ENCODE measurements at places on chromosomes 4 and X.
A peak's percentile ranks its signal among the peaks of the same experiment; 100 is the strongest.

- DNase-seq: no peak
Observed at GRCh38 chrX:2710041-2710840, 19.1 kb downstream of the CD99 start.

DNA sequence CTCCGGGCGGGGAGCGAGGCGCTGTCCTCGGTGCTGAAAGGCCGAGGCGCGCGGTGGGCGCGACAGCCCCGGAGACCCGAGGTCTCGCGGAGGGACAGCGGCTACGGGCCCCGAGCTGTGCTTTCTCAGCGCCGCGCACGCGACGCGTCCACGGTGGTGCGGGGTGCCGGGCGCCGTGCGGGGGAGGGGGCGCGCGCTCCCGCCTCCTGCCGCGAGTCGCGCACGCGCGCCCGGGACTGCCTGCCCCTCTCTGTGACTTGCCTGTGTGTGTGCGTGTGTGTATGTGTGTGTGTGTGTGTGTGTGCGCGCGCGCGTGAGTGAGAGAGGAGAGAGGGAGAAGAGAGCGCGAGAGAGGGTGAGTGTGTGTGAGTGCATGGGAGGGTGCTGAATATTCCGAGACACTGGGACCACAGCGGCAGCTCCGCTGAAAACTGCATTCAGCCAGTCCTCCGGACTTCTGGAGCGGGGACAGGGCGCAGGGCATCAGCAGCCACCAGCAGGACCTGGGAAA, at the start of gene GRIA2:
Gene GRIA2, plus strand, starts transcription at position 358 of the 511 bp plus-strand sequence. CDS start 315 bp downstream, outside the sequence.
- DNase-seq: peak; percentile 83

GRCh38 chr4:122671919-122672490, 51.1 kb upstream of the IL21 start:
- DNase-seq: no peak

DNA sequence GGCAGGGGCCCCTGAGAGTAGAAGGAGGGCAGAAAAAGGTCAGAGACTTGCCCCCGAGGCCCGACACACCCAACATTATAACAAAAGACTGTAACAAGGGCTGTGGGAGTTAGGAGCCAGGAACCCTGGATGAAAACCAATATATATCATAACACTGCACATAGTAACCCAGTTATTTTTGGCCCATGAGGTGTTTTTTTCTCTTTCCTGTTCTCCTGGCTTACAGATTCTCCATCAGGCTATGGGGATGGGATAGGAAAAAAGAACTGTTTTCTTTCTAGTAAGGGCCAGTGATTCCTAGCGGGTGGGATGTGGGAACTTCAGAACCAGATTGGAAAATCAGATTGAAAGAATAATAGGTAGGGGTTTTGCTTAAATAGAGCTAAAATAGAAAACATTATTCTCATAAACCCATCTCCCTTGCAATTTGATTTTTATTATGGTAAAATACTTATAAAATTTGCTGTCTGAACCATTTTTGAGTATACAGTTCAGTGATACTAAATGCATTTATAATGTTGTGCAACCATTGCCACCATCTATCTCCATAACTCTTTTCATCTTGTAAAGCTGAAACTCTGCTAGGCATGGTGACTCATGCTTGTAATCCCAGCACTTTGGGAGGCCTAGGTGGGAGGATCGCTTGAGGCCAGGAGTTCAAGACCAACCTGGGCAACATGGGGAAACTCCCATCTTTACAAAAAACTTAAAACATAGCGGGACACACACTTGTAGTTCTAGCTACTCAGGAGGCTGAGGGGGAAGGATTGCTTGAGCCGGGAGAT, 33.5 kb downstream of the SNX25 start:
- no peak for DNase-seq

DNA sequence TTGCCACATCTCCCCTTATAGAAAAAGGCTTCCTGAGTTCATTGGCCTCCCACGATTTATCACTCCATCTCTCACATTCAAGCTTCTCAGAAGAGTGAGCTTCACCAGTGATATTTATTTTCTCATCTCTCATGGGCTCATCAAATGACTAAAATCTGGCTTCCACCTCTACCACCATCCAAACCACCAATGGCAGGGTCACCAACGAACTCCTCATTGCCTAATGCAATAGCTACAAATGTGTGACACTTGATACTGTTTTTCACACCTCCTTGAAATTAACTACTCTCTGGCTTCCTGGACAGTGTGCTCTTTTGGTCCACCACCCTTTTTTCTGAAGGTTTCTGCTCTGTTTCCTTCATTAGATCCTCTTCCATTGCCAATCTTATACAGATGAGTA, 129.0 kb downstream of the SH2D1A start:
- no peak for DNase-seq

GRCh38 chr4:33724685-33725084, 2519.6 kb downstream of the ARAP2 start:
- no peak for DNase-seq

- no peak for DNase-seq
Observed at GRCh38 chr4:38130884-38131283, 170.7 kb downstream of the PTTG2 start.

GRCh38 chr4:7981738-7982394, 42.2 kb upstream of the AFAP1 start:
- no peak for DNase-seq

GRCh38 chr4:3386526-3386925, 55.2 kb upstream of the HGFAC start:
- peak; percentile 60 for DNase-seq

GRCh38 chrX:100650841-100651240, 6.8 kb downstream of the SRPX2 start:
- DNase-seq: no peak

GRCh38 chrX:109848461-109849050, 115.5 kb upstream of the ACSL4 start:
- DNase-seq: no peak

- no peak for DNase-seq
Observed at GRCh38 chr4:169051761-169052593, 41.9 kb upstream of the CBR4 start.

DNA sequence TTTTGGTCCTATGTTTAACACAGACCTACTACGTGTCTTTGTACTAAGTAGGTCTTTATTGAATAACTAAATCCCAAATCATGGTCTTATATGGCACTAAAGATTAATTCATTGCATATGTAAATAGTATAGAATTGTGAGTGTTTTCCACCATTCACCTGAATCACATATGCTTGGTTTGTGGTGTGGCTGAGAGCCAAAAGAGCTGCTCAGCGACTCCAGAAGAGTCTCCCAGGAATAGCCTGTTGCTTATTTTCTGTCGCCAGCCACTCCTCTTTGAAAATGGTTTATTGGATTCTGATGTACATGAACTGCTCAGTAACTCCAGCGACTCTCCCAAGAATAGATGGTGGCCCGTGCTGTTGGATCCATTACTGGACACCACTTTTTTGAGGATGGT, 184.5 kb downstream of the CLCN4 start:
- DNase-seq: no peak

DNA sequence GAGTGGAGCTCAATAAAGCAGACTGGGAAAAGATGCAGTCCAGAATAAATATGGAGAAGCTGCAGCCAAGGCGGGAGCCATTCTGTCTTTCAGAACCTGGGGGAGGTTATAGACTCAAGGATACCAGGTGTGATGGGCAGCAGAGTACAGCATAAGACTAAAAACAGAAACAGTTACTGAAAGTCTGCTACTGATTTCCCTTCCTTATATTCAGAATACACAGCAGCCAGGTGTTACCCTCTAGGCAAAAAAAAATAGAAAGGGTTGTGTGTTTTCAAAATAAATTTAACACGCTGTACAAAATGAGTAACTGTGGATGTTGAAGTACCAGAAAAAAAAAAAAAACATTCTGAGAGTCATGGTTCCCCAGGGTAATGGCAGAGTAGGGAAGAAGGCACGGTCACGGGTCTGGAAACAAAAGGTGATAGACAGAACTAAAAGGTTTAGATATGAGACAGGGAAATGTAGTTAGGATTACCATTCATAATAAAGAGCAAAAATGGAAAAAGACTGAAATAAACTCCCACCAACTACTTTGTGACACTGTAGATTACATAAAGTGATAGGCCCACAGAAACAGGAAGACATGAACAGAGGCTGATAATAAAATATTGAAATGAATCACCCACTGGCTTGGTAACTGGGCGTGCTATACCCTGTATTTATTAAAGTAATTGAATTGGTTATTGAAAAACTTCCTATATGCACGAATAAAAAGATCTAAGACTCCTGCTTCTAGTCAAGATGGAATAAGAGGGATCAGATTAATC, 10.8 kb upstream of the HHIP start:
- DNase-seq: no peak

Data from head of caudate nucleus (tissue), 42 donors.